ENCODE measurements at places on chromosomes 6 and 20. TPM values are rescaled to one million over a fixed set of nuclear protein-coding genes. Genes with fewer than 3 reads are reported as not detected.

Gene CNR1
- 6.0 TPM for total RNA-seq

Gene RUNX2
- total RNA-seq = 0.18 TPM

Gene PKIB
- total RNA-seq = 62.9 TPM

Gene MCCD1
- total RNA-seq = not detected

Gene POU5F1
- total RNA-seq = 4,433 TPM

Data from H7 (cell line).